Neural progenitor cell (in vitro differentiated cells): ENCODE measurements at places on chromosomes 5 and 9.
A peak's percentile ranks its signal among the peaks of the same experiment; 100 is the strongest.

- DNase-seq = no peak
Measured at GRCh38 chr5:15650266-15650665, 150.3 kb downstream of the FBXL7 start.

GRCh38 chr5:6805841-6806240, 92.6 kb downstream of the TENT4A start:
- no peak for DNase-seq

DNA sequence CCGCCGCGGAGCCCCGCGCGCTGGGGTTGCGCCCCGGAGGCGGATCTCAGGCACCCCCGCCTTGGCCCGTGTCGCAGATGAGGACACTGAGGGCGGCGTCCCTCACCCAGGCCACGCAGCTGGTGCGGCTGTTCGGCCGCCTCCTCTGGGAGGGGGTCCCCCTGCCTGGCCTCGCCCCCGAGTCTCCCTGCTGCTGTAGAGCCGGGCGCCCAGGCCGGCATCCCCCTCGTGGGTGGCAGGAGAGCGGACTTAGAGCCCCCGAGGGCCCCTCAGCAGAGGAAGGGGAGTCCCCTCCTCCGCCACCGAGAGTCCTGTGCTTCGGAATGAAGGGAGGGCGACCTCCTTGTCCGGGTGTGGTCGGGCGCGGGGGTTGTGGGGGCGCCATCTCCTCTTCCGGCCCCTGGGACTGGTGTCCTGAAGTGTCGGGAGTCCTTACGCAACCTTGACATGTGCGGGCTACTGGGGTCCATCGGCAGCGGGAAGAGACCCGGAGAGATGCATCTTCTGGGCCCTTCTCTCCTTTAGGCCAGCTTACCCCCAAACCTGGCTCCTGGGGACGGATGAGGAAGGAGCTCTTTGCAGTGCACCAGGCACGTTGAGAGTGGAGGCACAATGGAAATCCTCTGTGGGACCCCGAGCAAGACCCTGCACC, 11.7 kb upstream of the EXOSC2 start:
- DNase-seq = peak; percentile 61

DNA sequence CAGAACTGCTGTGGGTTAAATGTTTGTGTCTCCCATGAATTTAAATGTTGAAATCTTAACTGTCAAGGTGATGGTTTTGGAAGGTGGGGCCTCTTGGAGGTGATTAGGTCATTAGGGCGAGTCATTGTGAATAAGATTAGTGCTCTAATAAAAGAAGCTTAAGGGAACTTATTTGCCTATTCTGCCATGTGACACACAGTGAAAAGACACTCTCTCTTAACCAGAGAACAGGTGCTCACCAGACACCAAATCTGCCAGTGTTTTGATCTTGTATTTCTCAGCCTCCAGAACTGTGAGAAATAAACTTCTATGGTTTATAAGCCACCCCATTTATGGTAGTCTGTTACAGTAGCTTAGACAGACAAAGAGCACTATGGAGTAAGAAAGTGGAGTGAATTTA, 117.9 kb upstream of the SV2C start:
- no peak for DNase-seq

- DNase-seq = no peak
Measured at GRCh38 chr5:171908638-171909037, 97.8 kb downstream of the FBXW11 start.
